ENCODE measurements at places on chromosomes 5 and 9. TPM values are rescaled to one million over a fixed set of nuclear protein-coding genes. Genes with fewer than 3 reads are reported as not detected.

Gene TYRP1
- not detected for total RNA-seq

Gene PALM2AKAP2
- total RNA-seq = 23.3 TPM

Gene OTULINL
- total RNA-seq = 1.4 TPM

Gene OR5C1
- total RNA-seq = 1.2 TPM

Gene FAM221B
- 0.18 TPM for total RNA-seq

Gene PCDHGB4
- total RNA-seq = 1.2 TPM

Gene ABO
- 0.09 TPM for total RNA-seq

Gene PHF24
- 1.1 TPM for total RNA-seq

Gene PTGR1
- 82.6 TPM for total RNA-seq

Gene OR2K2
- total RNA-seq = not detected

Gene SPATA31D4
- total RNA-seq = 0.27 TPM

Gene DRD1
- 0.23 TPM for total RNA-seq

Gene IL3
- total RNA-seq = not detected

Gene SLC12A7
- 5.3 TPM for total RNA-seq

Gene TERT
- 0.50 TPM for total RNA-seq

Gene IFNK
- 2.6 TPM for total RNA-seq

Gene SLC36A2
- not detected for total RNA-seq

Gene CATSPER3
- total RNA-seq = 0.52 TPM

Gene TAF1L
- total RNA-seq = not detected

Gene SPRY4
- total RNA-seq = 3.2 TPM

Gene PCDHA6
- 0.73 TPM for total RNA-seq

Gene LCN9
- total RNA-seq = 0.44 TPM

Gene RASGRF2
- total RNA-seq = 1.4 TPM

Gene PCDHB16
- total RNA-seq = 3.2 TPM

Measured in motor neuron (in vitro differentiated cells).